ENCODE measurements at places on chromosomes 2 and 18.

DNA sequence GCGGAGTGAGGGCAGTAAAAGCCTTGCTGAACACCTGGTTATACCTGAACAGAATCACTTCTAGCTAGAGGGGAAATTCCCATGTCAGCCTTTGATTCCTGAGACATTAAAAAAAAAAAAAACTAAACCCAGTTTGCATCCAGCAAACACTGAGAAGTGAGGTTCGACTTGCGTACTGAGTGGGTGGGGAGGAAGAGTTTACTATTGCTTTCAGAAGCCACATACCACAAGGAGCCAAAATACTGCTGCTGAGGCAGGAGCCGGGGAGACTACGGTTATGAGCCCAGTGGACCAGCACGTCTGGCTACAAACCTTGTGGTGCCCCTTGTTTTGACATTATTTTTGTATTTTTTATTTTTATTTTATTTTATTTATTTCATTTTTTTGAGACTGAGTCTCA lies 2.7 kb downstream of the COLEC11 start:
- no peak for DNase-seq

DNA sequence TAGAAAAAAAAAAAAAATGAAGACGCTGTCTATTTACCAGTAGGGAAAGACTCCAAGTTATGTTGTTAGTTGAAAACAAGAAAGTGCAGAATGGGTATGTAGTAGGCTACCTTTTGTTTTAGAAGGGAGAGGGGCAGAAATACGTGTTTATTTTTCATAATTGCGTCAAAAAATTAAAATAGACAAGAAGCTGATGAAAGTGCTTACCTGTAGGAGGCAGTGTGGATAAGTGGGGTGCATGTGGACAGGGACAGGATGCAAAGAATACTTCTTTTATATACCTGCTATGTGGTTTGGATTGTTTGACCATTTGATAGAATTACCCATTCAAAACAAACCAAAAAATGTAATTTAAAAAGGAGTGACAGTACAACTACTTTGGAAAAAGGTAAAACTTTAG lies 3.0 kb upstream of the GCG start:
- no peak for DNase-seq

DNA sequence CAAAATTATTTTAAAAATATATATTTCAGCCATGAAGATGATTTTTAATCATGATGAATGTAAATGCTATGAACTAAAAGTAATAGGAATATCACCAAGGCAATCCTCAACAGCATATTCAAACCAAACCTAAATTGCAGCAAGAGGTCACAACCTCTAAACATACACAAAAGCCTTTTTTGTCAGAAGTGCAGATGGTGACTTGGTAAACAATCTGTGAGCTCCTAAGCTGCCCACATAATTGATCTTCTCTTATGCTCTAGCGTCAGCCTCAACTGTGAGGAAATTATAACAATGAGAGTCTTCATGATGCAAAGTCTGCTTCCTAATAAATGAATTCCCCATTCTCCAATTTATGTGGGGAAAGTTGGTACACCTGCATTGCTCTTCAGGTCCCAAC lies 113.2 kb downstream of the TSN start:
- DNase-seq: no peak

GRCh38 chr2:71558300-71559051 lies 105.1 kb downstream of the DYSF start:
- DNase-seq: no peak

DNA sequence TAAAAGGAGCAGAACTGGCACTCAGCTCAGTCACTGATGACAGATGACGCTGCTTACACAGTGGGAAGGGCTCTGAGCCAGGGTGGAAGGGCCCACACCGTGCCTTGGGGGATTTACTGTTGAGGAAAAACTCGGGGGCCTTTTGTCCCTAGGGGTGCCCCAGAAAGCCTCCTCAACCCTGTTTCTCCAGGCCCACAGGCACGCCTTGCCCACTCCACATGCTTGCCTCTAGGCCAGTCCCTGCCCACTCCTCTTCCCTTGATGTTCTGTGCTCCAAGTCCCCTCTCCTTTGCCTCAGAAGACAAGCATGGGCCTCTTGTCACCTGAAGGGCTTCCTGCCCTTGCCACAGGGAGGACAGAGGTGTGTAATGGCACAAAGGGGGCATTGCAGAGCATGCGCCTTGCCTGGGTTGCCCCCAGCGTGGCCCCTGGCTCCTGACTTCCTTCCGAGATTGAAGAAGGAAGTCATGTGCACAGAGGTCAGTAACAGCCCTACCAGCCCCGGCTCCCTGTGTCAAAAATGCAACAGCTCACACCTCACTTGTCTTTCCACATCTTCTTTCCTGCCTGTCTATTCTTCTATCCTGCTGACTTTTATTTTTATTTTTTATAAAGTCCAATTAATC lies 65.1 kb downstream of the LIPG start:
- DNase-seq: peak; percentile 0

- DNase-seq: no peak
These were observed 255.1 kb upstream of the TMEM200C start for GRCh38 chr18:6150430-6150829.

- no peak for DNase-seq
These were observed 644 bp upstream of the NEU2 start for GRCh38 chr2:233031556-233032500.

DNA sequence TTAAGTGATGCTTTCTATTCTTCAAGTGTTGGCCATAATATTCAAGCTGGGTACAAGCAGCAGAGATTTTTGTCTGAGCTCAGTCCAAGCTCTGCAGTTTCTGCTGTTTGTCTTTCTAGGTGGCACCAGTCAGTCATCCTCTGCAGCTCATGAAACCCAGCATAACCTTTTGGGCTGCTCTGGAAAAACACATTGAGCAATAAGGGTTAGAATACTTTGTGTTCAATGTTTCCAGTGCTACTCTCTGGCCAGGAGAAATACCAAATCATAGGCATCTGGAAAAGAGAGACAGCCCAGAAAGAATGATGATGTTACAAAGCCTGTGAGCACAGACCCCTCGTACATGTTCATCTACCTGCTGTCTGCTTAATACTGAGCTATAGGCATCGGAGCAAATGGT lies 19.5 kb upstream of the WIPF1 start:
- no peak for DNase-seq

GRCh38 chr2:47771211-47771610 lies 11.7 kb upstream of the MSH6 start:
- no peak for DNase-seq

DNA sequence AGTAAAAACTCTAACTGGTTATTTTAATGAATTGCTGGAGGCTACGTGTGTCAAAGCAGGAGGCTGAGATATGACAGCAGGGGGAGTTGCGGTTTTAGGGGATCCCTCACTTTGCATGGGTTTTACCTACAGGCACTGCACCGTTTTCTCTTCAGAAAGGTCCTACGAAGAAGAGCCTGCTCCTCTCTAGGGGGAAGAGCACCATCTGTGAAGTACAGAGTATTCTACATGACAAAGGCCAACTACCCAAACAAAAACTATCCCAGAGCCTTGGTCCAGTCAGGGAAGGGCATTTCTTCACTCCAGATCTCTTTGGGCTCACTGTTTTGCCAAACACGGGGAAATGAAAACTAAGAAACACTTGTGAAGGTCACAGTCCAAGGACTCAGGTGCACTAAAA lies 696.7 kb upstream of the SOX11 start:
- DNase-seq: no peak

GRCh38 chr2:23547725-23548124 lies 162.7 kb downstream of the KLHL29 start:
- no peak for DNase-seq

DNA sequence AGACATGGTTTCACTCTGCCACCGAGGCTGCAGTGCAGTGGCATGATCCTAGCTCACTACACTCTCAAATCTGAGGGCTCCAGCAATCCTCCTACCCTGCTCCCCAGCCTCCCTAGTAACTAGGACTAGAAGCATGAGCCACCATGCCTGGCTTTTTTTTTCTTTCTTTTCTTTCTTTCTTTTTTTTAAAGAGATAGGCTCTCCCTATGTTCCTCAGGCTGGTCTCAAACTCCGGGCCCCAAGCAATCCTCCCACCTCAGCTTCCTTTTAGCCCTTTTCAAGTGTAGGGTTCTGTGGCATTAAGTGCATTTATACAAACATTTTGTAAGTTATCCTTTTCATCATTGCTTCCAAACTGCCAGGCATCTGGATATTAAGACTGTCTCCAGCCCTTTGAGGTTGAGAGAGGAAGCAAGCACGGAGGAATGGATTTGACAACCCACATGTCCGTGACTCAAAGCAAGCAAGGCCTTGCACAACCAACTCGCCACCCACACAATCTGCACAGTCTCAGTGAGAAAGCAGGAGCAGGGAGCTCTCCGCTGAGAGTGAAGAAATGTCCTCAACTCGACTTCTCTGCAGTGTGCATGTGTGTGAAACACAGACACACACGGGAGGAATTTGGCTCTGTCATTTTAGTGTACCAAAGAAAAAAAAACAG lies 65.6 kb downstream of the ATP8B1 start:
- DNase-seq: no peak

- no peak for DNase-seq
These were observed 343.1 kb upstream of the SLC39A10 start for GRCh38 chr2:195313962-195314361.

DNA sequence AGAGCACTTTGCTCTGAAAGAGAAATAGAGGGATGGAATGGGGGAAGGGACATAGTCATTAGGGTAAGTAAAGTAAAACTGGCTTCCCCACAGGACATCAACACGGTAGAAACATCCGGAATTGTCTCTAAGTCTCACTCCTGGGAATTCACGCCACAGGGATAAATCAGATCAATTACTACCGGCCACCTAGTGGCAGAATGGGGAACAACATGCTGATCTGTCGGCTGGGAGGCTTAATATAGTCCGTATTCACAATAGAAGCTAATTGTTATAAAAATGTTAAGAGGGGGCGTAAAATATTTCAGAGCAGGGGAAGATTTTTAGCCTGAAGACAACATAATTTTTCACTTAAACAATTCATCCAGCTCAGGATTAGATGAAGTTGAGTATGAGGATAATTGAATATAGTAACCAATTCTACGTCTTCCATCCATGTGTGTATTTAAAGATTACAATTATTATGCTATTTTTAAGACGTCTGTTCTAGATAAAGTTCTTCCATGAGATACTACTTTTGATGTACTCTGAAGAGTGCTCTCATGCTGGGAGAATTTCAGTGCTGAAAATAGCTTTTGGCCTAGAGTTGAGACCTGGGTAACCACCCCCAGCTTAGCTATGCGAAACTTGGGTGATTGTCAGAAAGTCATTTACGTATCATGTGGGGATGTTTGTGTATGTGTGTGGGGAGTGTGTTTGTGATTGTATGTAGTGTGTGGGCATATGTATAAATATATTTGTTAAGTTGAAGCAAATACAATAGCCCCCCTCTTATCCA lies 65.7 kb downstream of the LRRTM1 start:
- no peak for DNase-seq

DNA sequence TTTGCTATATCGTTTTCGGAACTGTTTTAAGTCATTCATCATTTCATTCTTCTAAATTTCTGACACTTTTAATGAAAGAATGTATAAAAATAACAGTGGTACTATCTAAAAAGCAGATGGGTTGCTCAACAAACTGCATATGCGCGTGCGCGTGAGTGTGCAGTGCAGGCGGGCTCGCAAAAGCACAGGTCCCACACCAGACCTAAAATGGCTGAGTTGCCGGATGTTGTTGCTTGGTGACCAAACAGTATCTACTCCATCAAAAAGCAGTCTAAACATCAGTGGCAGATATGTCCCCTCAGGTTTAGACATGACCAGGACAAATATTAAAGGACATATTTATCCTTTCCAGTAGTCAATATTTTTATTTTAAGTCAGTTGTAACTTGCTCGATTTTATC lies 5.1 kb downstream of the NOL4 start:
- DNase-seq: no peak

DNA sequence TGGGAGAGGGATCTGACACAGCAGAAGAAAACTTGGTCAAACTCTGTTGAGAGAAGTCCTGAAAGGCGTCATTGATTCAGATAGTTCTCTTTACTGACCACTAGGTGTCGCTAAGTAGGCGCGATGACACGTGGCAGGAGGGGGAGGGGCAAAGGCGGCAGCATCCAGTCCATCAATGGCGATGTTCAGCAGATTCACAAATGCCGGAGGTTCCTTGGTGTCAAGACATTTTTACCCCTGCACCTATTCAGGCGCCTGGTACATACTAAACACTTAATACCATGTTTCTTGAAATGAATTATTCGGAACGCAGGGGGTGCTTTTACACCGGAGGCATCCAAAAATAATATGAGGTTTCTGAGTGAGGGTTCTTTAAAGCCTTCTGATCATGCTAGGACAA lies 3.0 kb upstream of the PLEK start:
- DNase-seq: no peak

GRCh38 chr2:177422271-177422670 lies 29.7 kb downstream of the AGPS start:
- DNase-seq: no peak

DNA sequence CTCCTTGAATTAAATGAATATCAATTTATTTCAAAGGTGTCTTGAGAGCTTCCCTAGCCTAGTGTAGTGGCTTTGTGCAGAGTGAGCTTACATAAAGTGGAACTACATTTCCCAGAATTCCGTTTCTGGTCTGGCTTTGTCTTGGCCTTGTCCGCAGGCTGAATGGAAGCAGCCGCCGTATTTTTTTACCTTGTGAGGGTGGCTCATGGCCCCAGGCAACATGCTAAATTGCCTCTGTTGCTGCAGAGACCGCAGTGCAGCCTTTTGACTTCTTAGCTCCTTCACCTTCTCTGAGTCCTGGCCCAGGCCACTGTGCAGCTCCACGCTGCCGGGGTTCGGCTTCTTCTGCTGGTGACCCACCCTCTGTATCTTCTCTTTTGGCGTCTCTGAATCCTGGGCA lies 114.8 kb upstream of the SLC38A11 start:
- DNase-seq: no peak

DNA sequence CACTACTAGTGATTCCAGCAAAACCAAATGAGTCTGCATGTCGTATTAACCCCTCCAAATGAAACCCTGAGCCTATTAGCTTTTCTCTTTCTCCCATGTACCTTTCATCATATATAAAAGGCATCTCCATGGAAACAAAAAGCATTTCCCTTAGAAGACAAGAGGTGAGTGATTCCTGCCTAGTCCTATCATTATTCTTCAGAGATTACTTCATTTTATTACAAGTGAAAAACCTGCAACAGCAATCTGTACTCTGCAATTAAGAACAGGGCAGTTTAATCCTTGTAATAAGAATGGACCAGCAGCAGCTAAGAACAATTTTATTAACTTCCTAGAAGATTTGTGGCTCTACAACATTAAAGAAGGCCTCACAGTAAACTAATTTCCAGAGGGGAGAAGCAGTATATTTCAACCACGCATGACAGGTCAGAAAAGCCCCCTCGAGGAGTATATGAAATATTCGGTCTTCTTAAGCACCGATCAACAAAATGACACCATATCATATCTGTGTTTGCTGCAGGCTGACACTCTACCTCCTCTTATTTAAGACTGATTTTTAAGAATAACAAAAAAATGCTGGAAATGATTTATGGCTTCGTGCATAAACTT lies 132.3 kb upstream of the TFPI start:
- peak; percentile 17 for DNase-seq

- no peak for DNase-seq
These were observed 39.4 kb downstream of the ARID5A start for GRCh38 chr2:96575785-96576456.

- DNase-seq: no peak
These were observed 123.0 kb downstream of the ACAA2 start for GRCh38 chr18:49690312-49690711.

- DNase-seq: no peak
These were observed 23.7 kb downstream of the KIAA2012 start for GRCh38 chr2:202096736-202097135.
